Stimulated activated CD8-positive, alpha-beta memory T cell treated with anti-CD3 and anti-CD28 coated beads, Interleukin-15, amount 100 ng/mL, for 4 hours (primary cell): ENCODE measurements at places on chromosomes 4 and X.

GRCh38 chrX:72069350-72070160, 62.2 kb downstream of the RTL5 start:
- no peak for DNase-seq

DNA sequence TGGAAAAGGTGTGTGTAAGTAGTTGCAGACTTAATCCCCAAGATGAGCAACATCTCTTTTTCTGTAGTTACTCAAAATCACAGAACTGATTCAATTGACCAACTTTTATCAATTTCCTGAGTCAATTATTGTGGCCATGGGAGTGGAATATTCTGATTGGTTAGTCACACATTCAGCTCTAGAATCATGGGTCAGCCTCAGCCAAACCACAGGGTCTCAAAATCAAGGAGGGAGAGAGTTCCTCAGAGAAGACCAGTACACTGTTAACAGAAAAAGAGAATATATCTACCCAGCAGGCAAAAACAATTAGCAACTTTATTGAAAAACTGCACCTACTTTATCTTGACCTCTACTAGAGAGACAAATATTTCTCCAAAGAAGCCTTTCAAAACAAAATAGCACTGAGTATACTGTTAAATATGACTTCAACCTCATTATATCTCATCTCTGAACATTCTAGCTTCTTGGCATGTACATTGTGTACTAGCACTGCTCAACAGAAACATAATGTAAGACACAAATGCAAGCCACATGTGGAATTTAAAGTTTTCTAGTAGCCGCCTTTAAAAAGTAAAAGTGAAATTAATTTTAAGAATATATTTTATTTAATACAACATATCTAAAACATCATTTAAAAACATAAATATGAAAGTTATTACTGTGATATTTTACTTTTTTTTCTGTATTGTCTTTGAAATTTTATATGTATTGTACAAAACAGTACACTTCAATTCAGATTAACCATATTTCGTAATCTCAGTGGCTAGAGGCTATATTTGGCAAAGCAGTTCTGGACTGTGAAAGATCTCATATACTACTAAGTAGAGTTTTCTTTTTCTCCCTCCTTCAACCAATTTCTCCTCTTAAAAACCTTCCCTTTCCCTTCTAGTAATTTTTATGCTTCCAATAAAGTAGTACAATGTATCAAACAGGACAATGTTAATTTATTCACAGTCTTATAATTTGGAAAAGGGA, 11.8 kb upstream of the LCORL start:
- DNase-seq, result no peak

GRCh38 chrX:113800955-113801354, 782.9 kb upstream of the HTR2C start:
- DNase-seq, result no peak

- no peak for DNase-seq
These were observed 25.4 kb upstream of the TBC1D1 start for GRCh38 chr4:37865450-37865849.

GRCh38 chr4:73258686-73259570, at the start of gene ANKRD17:
ANKRD17 (minus strand) TSS chr4:73258798; CDS start chr4:73258668, 130 bp downstream.
- peak; percentile 80 for DNase-seq

DNA sequence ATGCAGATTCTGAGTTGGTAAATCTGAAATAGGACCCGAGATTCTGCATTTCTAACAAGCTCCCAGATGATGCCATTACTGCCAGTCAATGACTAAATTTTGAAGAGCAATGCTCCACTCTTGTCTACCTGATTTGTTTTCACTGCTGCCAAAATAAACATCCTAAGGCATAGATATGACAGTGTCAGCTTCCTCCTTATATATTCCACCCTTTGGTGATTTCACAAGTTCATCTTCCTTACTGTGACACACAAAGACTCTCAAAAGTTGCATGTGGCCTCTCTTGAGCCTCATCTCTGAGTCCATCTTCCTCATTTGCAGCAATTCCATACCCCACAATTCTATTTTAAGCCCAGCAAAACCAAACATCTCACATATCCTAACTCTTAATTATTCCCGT, 110.9 kb downstream of the FBXW7 start:
- DNase-seq, result no peak

- no peak for DNase-seq
These were observed 61.2 kb upstream of the TSPAN7 start for GRCh38 chrX:38500141-38500540.

DNA sequence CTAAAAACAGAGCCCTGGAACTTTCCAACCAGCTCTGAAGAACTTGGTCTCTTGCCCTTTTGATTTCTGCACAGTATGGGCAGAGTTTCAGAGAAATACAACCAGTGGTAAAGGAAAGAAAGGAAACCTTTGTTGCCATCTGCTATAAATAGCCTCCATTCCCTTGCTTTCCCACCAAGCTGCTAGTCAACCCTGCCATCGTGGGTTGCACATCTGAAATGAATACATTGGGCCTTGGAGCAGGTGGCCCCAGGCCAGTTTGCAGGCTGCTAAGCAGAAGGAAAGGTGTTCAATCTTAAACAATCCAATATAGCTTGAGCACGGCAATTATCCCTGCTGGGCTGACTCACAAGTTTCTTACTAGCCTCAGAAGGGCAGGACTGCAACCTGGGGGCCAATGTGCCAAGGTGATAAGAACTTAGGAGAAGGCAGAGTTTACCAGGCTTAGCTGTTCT, 142.5 kb downstream of the PPARGC1A start:
- DNase-seq, result no peak

- no peak for DNase-seq
These were observed 9.7 kb upstream of the LSM6 start for GRCh38 chr4:146165840-146166239.

GRCh38 chr4:72527038-72527646, 41.9 kb downstream of the ADAMTS3 start:
- no peak for DNase-seq

GRCh38 chr4:23232987-23233386, 540.2 kb downstream of the GBA3 start:
- no peak for DNase-seq

DNA sequence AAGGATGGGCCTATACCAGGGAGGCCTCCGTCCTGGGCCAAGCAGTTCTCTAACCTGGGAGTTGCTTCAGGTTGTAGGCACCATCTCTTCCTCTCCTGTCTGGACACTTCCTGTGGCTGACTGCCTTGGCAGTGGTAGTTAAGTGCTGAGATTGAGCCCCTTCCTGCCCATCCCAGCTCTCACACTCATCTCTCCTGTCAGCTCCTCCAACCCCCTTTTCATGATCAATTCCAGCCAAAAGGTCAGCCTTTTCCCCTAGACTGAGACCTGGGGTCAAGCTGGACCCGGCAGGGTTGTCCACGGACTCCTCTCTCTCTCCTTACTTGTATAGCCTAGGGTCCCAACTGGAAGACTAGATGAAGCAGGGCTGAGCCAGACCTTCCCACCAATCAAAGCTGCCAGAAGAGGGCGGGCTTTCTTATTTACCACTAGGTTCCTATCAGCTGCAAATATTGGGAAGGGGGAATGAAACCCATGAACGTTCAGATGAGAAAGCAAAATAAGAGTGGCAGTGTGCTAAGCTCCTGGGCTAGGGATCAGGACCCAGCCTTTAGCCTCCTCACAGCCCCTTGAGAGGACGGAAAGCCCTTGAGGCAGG, 34.5 kb downstream of the KDM5C start:
- DNase-seq, result no peak

DNA sequence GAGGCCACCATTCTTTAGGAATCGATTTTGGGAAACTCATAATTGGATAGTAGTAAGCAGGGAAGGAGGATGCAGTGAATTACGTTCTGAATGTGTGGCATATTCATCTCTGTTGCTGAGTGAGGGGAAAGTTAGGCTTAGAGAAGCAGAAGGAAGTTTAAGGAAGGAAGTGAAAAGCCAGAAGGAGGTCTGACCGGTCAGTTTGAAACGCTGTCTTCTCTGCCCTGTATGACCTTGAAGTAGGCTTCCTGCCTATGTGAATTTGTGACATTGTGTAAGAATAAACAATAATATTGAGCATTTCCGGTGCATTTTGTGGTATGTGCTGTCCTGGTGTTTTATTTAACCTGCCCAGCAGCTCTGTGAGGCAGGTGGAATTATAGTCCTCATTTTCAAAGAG, 67.3 kb downstream of the PDLIM5 start:
- no peak for DNase-seq

DNA sequence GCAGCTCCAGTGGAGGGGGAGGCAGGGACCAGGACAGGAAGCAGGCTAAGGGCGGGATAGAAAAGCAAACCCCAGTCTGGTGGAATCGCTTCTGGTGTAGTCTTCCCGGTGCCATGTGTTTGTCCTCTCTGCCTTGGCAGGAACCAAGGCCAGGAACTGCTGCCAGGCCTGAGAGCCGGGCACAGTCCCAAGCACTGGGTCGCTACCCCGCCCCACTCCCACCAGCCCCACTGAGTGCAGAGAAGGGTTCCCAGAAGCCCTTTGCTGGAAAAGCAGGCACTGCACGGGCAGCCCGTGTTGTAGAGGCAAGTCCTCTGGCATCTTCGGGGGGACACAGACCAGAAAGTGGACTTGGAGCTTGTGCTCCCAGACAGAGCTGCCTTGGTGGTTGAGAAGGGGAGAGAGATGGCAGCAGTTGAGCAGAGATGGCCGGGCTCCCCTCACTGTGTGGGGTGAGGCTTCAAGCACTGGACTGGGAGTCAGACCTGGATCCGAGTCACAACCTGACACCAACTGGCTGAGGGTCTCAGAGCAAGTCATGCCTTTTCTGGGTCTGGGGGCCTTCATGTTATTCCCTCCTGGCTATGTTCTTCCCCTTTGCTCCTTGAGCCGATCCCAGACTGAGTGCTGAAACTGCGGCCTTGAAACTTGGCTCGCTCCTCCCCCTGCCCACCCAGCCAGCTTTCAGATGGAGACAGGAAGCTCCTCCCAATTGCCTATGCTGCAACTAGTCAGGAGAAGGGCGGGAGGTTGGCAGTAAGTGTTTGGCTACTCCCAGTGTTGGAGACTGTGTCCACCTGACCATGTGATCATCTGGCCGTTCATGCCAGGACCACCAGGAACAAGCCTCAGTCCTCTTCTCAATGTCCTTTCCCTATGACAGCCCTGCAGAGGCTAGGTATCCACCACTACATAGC, 59.7 kb upstream of the MTM1 start:
- no peak for DNase-seq

- no peak for DNase-seq
These were observed 81.4 kb upstream of the WDR1 start for GRCh38 chr4:10197952-10198351.

DNA sequence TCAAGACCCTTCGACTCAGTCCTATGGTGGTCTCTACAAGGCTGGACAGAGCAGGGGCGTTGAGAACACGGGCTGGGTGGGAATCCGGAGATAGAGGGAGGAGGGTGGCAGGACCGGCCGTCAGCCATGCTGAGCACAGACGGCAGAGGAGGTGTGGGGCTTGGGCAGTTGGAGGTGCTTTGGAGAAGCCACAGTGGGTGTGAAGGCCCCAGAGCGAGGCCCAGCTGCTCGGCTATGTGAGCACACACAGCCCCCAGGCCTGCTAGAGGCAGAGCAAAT, 4.2 kb downstream of the PDE6B start:
- DNase-seq, result no peak

DNA sequence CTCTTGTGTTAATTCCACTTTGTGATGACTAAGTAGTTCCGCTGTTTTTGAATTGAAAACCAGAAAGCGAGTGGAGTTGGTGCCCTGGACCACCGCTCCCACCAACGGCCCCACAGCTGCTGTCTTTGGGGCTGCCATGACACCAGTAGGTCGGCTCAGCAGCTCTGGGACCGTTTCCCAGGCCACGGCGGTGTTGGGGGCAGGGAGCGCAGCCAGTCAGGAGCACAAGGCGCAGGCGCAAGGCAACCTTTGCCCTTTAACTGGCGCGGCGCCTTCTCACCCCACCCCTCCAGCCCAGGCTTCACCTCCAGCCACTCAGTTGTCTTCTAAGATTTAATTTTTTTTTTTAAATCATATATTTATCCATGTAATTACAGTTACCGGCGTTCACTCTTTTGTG, at the start of gene GK2:
TSS of gene GK2 (minus strand) at position 166 of the 400 bp plus-strand sequence. CDS start at position 138, 28 bp downstream.
- no peak for DNase-seq

DNA sequence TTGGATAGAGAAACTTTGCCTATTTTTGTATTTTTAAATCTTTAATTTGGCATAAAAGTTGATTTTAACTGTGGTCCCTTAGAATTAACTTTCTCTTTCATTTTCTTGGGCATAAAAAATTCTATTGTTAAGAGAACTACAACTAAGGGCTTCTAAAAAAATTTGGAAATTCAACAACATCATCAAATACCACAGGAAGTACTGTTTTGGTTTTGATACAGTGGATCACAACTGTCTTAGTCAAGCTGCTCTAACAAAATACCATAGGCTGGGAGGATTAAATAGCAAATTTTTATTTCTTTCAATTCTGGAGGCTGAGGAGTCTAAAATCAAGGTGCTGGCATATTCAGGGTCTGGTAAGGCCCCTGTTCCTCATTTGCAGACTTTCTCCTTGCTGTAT, 19.9 kb upstream of the NPFFR2 start:
- DNase-seq, result no peak

DNA sequence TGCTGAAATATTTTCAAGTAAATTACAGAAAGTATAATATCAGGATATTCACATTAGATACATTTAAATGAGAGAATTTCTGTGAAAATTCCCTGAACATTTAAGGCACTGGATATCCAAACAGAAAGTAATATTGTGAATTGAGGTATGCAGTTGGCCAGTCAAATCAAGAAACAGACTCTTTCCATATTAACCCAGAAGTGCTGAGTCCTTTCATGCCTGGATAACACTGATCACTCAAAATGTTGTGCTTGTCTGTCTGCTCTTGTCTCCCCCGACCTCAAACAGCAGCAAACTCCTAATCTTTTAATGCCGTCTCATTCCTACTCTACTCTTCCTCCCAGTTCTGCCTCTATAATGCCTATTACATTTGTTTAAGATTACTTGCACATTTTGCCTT, 51.2 kb downstream of the TBC1D9 start:
- no peak for DNase-seq

GRCh38 chr4:135236048-135236447, 1034.5 kb upstream of the PABPC4L start:
- no peak for DNase-seq

GRCh38 chr4:55330241-55330640, 15.8 kb upstream of the SRD5A3 start:
- DNase-seq, result no peak

DNA sequence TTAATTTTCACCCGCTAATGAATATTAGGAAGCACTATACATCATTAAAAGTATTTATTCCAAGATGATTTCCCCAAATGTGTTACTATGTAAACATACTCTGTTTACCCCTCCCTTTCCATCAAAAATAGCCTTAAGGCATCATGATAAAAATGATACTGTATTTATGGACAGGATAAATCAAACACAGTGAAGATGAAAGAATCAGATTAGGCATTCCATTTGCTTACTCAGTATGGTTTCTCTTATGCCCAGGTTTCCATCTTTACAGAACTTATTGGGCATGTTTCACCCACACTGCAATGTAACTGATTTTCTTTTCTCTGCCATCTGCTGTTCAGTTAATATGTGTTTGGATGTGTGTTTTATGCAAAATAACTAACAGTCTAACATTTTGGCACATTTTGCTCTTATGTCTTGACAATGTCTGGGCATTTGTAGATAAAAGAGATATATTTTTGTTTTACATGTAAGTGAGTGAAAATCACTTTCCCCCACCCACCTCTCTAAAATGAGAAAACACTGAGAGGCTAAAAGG, 445.2 kb downstream of the RPA4 start:
- no peak for DNase-seq

- no peak for DNase-seq
These were observed 32.0 kb upstream of the SPON2 start for GRCh38 chr4:1204286-1204827.
